ENCODE measurements at places on chromosomes 16 and 17.
A peak's percentile ranks its signal among the peaks of the same experiment; 100 is the strongest.

GRCh38 chr16:72247821-72248253, 75.9 kb upstream of the PMFBP1 start:
- no peak for DNase-seq

DNA sequence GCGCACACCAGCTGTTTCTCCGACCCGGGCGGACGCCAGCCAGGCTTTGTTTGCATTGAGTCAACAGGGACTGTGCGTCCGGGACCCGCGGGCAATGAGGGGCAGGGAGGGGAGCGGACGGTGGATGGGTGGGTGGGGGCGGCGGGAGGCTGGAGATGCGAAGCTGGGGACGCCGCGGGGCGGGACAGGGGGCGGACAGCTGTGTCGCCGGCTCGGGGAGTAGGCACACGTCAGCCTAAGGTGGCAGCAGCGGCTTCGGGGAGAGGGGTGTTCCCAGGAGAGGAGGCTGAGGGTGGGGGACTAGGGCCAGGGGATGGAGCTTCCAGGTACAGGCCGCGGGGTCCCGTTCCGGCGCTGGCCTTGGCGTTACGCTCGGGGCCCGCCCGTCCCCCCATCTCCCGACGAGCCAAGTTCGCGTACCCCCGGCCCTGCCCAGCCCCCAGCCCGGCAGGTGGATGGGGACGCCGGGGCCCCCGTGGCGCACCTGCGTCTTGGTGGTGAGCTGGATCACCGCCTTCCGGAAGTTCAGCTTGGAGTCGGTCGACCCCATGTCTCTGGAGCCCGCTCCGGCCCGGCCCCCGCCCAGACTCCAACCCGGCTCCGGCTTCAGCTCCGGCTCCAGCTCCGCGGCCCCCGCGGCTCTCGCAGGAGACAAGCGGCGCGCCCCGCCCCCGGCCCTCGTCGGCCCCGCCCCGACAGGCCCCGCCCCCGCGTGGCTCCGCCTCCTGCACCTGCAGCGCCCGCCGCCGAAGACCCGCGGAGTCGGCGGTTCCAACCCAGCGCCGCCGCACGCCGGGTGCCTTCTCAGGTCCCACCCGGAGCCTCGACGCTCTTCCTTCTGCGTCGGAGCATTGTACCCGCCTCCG, at the start of gene HID1:
HID1 (minus strand) TSS at position 653 of the 866 bp plus-strand sequence; CDS start at position 550, 103 bp downstream.
- peak; percentile 80 for DNase-seq

DNA sequence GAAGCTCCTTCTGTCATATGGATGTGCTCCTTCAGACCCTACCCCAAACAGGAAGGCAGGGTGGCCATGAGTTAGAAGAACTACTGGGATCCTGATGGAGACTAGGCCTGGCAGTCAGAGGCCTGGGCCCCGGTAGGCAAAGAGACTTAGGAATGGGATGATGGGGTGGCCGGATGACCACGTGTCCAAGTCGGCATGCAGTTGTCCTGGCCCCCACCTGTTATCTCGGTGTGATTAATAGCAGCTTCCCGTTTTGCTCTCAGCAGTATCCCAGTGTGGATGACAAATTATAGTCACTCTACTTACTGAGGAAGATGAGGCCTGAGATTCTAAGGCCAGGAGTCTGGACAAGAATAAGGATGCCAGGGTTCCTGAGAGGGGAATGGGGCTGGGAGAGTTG, 1.5 kb downstream of the TNFSF12 start:
- no peak for DNase-seq

DNA sequence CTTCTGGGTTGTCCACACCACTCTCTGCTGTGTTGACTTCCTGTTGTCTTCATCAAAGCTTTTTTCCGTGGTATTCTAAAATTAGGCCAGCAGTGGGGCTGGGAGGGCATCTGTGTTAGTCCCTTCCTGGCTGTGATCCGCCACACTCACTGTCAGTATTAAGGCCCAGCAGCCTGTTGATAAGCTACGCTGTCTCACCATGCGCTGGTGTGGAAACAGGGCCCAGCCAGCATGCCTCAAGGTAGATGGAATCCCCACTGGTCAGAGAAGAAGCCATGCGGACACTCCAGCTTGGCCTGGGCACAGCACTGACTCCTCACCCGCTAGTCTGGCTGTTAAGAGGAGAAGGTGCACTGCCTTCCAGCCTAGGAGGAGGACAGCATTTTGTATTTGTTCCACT, 11.4 kb downstream of the CDR2L start:
- DNase-seq: no peak

DNA sequence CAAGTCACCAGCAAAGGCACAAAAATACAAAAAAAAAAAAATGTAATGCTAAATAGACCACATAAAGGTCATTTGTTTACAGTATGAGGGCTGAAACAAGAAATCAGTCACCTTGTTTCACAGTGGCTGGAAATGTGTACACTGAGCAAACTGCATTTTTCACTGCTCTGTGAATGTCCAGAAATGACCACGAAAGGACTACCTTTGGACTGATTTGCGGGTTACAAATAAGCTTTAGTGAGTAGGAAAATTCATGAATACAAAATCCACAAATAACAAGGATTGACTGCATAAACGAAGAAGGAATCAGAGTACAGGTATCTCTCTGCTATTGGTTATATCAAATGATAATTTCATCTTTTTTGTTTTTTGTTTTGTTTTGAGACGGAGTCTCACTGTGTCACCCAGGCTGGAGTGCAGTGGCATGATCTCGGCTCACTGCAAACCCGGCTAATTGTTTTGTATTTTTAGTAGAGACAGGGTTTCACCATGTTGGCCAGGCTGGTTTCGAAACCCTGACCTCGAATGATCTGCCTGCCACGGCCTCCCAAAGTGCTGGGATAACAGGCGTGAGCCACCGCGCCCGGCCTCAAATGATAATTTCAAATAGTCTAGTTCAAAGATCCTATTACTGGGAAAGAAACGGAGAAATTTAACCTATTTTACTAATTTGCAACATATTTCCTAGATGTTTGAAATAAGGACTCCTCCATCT, 30.5 kb downstream of the CYTH1 start:
- no peak for DNase-seq

DNA sequence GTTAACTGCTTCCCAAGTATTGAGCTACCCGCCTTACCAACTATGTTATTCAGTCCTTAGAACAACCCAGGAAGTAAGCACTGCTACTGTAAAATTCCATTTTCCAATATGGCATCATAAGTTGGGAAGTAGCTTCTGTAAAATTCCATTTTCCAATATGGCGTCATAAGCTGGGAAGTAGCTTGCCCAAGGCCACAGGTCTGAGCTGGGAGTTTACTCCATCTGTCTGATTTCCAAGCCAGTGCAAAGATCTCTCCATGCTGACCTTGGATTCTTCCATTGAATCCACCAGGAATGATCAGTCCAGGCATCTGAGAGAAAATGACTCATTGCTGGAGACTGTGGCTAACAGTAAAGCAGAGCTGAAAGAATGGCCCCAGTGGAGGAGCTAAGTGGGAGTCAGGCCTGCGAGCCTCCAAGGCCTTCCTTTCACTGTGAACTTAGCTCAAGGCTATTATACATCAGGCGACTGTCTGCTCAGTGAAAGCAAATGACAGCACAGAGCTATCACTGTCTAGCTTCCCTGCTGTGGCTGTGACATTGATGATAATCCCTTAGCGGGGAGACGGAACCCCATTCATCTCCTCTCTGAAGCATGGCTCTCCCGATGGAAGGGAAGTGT, 430.4 kb downstream of the HAPSTR1 start:
- no peak for DNase-seq

- DNase-seq: no peak
Measured at GRCh38 chr17:39147221-39148185, 3.9 kb downstream of the PLXDC1 start.

GRCh38 chr16:11211061-11211976, 44.7 kb downstream of the SOCS1 start:
- no peak for DNase-seq

DNA sequence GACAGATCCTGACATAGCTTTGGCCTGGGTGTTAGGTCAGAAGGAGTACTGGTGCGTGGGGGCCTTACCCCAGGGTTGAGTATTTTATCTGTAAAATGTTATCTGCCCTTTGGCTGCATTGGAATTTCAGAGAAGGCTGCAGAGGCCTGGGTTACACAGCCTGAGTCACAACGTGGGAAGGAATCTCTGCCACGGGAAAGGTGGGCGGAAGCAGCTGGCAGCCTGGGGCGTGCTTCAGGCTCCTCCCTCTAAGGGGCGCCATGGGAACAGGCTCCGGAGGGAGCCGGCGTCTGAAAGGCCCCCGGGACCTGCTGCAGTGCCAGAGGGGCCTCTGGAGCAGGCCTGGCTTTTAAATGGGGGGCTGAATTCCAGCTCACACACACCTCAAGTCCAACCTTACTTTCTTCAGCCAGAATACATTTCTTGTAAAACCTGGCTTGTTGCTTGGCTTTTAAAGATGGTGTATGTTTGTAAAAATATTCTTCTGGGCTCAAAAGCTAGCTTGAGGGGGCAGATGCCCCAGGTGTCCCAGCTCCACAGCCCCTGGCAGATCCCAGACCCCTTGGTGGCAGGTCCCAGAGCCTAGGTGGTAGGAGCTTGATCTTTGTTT, 142.2 kb downstream of the RAB11FIP4 start:
- DNase-seq: peak; percentile 52

DNA sequence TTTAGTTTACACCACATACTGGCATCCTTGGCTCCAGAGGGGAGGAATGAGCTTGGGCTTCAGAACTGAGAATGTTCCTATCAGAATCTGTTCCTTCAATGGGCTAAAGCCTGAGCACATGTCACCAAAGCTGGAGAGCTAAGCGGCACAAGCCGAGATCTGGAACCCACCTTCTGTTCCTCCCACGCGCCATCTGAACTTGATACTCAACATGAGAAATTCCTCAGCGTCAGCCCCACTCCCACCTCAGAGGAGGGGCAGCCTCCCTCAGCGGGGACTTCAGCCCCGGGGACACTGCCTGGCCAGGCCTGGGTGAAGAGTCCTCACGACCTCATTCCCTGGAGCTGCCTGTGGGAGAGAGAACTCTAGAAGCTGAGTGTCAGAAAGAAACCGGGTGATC, 22.8 kb upstream of the SLC47A1 start:
- no peak for DNase-seq

- peak; percentile 54 for DNase-seq
Measured at GRCh38 chr17:39082482-39082881, 69.0 kb downstream of the PLXDC1 start.

- no peak for DNase-seq
Measured at GRCh38 chr17:61299517-61300513, 99.8 kb upstream of the TBX2 start.

DNA sequence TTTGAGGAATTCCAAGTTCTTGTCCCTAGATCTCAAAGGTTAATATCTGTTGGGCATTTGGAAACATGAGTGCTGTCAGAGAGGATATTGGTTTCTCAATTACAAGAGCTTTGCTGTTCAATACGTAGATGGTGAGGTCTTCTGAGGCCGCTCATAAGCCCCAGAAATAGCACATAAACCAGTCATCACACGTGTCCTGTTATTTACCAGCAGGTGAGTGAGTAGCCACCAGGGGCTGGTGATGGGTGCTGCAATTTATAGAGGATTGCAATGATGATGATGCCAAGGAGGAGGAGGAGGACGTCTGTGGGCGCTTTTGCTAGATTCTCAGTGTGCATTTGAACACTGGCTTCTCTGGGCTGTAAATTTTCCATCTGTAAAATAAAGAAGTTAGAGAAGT, 89.0 kb downstream of the SALL1 start:
- no peak for DNase-seq

DNA sequence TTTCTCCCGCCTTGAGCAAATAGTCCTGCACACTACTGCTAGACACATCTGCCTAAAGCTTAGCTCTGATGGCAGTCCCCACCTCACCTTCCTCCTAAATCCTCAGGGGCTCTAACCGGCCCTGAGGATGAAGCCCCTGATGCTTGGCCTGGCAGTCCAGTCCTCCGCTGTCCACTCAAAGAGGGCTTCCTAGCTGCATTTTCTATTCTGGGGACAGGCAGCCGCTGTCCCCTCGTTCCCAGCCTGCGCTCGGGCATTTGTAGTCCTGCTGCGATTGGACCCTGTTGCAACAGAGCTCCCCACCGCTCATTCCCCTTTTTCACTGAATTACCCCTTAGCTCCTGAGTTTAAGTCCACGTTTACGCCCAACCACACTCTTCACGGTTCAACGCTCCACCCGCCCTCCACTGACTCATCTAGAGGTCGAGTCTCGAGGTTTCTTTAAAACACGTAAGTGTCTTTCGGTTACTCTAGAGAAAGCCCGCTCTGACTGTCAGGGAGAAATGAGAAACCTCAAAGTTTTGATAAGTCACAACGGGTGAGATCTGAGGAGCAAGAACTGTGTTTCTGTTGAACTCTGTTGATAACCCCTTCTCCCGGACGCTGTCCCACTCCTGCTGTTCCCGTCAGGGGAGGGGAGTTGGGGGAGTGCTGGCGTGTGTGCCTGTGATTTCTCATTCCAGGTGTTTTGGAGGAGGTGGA, 4.5 kb downstream of the CCR7 start:
- DNase-seq: no peak

DNA sequence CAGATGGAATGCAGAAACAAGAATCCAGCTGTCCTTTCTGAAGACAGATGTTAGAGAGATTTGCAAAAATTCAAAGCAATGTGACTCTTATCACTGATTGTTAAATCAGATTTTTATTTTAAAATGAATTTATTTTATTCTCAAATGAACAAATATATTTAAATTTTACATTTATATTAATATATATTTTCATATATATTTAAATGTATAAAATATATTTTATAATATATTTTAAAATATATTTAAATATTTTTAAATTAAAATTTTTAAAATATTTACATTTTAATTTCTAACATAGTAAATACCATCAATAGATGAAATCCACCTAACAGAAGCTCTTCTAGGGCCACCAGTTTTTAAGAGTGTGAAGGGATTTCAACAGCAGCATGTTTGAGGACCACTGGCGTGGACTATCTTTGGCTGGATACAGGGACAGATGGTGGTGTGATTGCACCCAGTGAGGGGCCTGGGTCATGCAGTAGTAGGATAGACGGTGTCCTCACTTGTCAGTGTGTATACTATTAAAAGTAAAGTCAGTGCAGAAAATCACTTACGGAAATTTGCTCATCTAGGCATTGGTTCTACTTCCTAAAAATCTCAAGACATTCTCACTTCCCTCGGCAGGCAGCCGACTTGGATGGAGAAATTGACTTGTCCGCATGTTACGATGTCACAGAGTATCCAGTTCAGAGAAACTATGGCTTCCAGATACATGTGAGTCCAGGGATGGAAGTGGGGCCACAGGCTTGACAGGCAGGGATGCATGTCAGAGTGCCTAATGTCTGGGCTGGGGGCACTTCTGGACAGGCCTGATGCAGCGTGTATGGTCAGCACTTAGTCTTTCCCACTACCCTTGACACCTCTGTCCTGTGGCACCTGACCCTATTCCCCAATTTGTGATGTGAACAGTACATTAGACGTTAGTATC, 56.3 kb downstream of the PLD6 start:
- no peak for DNase-seq

DNA sequence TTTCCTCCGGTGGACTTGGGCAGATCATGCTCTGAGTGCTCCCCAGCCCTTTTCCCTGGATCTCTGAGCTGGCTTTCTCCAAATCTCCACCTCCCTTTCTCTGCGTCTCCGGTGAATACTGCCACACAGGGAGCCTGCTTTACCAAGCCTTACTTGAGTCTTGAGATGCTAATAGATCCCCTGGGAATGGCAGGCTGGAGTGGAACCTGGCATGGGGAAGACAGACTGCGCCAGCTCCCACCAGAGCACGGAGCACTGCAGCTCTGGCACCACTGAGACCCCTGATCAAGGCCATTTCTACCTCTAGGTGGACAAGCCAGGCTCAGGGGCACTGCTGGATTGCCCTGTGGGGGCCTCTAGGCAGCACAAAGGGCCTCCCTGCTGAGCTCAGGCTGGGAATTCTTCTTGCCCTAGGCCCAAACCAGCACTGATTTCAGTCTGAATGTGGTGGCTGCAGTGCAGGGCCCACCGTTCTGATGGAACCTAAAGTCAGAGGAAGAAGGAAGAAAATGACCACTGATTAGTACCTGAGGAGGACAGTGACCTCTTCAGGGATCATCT, 74.3 kb upstream of the CRHR1 start:
- no peak for DNase-seq

GRCh38 chr17:7853691-7854038, 1.2 kb upstream of the TMEM88 start:
- DNase-seq: no peak
